ENCODE measurements at places on chromosomes 5 and 9.

- DNase-seq = no peak
Observed at GRCh38 chr5:149153751-149154610, 12.7 kb downstream of the ABLIM3 start.

DNA sequence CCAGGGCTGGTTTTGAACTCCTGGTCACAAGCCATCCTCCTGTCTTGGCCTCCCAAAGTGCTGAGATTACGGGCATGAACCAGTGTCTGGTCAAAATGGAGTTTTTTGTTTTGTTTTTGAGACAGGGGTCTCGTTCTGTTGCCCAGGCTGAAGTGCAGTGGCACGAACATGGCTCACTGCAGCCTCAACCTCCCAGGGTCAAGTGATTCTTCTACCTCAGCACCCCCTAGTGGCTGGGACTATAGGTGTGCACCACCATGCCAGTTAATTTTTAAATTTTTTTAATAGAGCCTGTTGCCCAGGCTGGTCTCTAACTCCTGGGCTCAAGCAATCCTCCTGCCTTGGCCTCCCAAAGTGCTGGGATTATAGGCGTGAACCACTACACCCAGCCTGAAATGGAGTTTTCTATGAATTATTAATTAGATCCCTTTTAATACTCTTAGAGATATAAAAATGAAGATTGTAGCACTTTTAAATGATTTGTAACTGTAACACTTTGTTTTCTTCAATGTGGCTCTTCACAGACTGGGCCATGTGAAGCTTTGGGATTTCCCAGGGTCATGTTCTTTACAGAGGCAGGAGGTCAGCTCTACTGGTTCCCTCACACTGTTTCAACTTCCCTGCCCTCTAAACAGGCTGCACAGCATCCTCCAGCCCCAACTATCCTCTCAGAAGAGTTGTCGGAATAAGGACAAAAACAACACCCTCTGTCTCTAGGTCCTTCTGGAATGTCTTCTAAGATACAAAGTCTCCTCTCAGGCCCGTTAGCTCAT is 32.7 kb upstream of the SPARC start:
- DNase-seq = no peak

GRCh38 chr9:78808048-78808447 is 511.1 kb downstream of the PSAT1 start:
- DNase-seq = no peak

GRCh38 chr9:26012797-26013196 is 334.6 kb upstream of the TUSC1 start:
- no peak for DNase-seq

- no peak for DNase-seq
Observed at GRCh38 chr5:153130296-153130695, 360.2 kb upstream of the GRIA1 start.

DNA sequence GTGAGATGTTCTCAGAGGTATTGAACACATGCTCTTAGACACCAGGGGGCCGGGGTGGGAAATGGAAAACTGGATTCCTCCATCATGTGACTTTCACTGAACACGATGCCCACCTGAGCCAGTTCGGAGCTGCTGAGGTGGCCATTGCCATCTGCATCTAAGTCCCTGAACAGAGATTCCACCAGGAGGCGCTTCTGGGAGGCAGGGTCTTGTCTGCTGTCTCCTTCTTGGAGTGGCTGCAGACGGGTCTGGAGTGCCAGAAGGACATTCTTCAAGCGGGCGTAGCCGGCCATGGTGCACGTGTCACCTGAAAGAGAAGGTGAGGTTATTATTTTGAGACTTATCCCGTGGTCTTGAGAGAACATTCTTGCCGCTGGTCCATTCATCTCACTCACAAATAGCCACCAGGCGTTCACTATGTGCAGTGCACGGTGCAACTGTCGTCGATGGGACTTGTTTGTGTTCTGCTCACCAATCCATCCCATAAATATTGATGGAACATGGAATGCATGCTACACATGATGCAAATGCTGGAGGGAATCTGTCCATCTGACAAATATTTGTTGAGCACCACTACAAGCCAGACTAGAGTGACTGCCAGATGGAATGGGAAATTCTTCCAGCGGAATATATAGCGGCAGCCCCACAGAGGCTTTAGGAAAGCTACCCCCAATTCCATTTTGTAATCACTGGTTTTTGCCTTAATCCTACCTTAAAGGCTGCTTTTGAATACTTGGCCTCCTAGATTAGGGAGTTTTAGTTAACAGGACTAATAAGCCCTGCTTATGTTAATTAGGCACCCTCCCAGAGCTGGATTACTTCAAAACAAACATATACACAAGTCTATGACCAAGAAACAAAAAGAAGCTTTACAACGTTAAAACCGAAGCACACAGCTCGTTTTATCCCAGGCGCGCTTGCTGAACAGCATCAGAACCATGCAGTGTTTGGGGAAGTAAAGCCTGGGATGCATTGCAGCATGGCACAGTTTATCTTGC is 264.8 kb downstream of the HSPA4 start:
- DNase-seq = no peak

GRCh38 chr5:107469064-107469463 is 201.7 kb downstream of the EFNA5 start:
- no peak for DNase-seq

DNA sequence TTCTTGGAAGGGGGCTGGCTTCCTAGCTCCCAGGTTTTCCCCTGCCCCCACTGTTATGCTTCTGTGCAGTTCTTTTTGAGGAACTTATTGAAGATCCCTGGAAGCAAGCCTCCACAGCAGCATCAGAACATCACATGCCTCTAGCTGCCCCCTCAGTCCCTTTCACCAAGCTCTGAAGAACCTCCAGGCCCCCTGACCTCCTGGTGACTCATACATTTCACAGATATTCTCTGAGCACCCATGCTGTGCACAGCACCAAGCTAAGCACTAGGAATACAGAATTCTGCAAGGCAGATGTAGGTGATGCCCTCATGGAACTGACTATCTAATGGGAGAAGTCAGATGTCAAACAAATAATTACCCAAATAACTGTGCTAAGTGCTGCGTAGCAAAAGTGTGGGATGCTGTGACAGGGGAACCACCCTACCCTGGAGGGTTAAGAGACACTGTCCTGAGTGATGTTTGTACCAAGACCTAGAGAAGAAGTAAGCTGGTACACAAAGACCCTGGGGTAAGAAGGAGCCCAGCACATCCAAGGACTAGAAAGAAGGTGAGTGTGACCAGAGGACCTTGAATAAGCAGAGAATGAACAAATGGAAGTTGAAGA is 213.7 kb upstream of the NR4A3 start:
- no peak for DNase-seq

Data from stimulated activated CD8-positive, alpha-beta memory T cell treated with anti-CD3 and anti-CD28 coated beads, Interleukin-2, amount 100 ng/mL, for 1 hour (primary cell).